ENCODE measurements at places on chromosomes 2 and 18. TPM values are rescaled to one million over a fixed set of nuclear protein-coding genes. Genes with fewer than 3 reads are reported as not detected.

- no peak for DNase-seq
- H3K27ac ChIP-seq, result peak overlapping the region; percentile 12
- no peaks in the 10 kb centered on the region for H3K36me3 ChIP-seq
- H3K4me1 ChIP-seq, result peaks cover 35% of the 10 kb centered on the region
- H3K27me3 ChIP-seq, result no peaks in the 10 kb centered on the region
- H3K4me3 ChIP-seq, result no peak overlapping the region
Observed at GRCh38 chr18:79440316-79441110, 44.8 kb downstream of the NFATC1 start.

The ANKRD62 gene
- polyA plus RNA-seq, result not detected

GRCh38 chr18:58785171-58785805 is 79.4 kb upstream of the ZNF532 start:
- no peak overlapping the region for H3K27ac ChIP-seq
- DNase-seq, result no peak
- no peak overlapping the region for H3K4me3 ChIP-seq
- peaks cover 12% of the 10 kb centered on the region for H3K4me1 ChIP-seq
- H3K27me3 ChIP-seq, result peaks cover 5% of the 10 kb centered on the region
- no peaks in the 10 kb centered on the region for H3K36me3 ChIP-seq

- H3K4me1 ChIP-seq, result no peaks in the 10 kb centered on the region
- no peaks in the 10 kb centered on the region for H3K36me3 ChIP-seq
- no peak for DNase-seq
- H3K27me3 ChIP-seq, result peaks cover 20% of the 10 kb centered on the region
Observed at GRCh38 chr2:29987146-29987545, 65.8 kb upstream of the ALK start.

The OTX1 gene
- polyA plus RNA-seq, result not detected

The IL1RL1 gene
- polyA plus RNA-seq, result not detected

- H3K27me3 ChIP-seq, result no peaks in the 10 kb centered on the region
- H3K4me1 ChIP-seq, result peaks cover 38% of the 10 kb centered on the region
- peaks cover 25% of the 10 kb centered on the region for H3K36me3 ChIP-seq
Observed at GRCh38 chr2:224893848-224894247, 148.4 kb downstream of the DOCK10 start.

GRCh38 chr2:72130659-72131360 is 16.9 kb downstream of the CYP26B1 start:
- no peak overlapping the region for H3K4me3 ChIP-seq
- DNase-seq, result no peak
- H3K27ac ChIP-seq, result no peak overlapping the region
- H3K36me3 ChIP-seq, result no peaks in the 10 kb centered on the region
- H3K27me3 ChIP-seq, result peaks cover 10% of the 10 kb centered on the region

DNA sequence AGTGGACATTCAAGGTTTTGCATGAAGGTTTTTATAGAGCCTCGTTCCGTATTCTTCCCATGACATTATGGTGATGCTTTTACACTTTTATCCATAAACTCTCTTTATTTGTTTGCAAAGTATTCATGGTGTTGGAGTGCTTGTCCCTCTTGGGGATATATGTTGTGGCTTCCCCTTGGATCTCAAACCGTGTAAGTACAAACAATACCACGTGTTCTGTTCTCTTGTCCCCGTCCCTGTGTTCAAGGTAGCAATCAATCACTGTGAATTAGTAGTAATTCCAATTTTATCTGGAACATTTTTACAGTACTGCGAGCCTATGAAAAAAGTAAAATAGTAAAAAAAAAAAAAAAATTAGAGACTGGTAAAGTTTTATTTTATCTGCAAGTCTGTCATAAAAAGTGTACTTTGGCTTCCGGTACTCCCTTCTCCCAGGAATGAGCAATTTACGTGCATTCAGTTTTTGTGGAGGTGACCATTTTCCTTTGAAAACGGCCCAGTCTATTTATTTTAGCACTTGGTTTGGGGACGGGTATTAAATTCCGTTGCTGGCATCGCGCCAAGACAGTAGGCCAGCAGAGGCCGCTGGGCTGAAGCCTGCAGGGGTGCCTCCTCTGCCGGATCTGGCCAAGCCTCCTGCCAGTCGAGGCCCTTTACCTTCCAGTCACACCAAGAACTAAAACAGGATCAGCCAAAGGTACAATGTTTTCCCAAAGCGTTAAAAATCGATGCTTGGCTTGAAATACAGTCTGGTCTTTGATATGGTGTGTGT is 175.7 kb downstream of the SOCS6 start:
- no peaks in the 10 kb centered on the region for H3K4me1 ChIP-seq
- peaks cover 26% of the 10 kb centered on the region for H3K27me3 ChIP-seq
- H3K27ac ChIP-seq, result no peak overlapping the region
- H3K36me3 ChIP-seq, result no peaks in the 10 kb centered on the region
- H3K4me3 ChIP-seq, result no peak overlapping the region

DNA sequence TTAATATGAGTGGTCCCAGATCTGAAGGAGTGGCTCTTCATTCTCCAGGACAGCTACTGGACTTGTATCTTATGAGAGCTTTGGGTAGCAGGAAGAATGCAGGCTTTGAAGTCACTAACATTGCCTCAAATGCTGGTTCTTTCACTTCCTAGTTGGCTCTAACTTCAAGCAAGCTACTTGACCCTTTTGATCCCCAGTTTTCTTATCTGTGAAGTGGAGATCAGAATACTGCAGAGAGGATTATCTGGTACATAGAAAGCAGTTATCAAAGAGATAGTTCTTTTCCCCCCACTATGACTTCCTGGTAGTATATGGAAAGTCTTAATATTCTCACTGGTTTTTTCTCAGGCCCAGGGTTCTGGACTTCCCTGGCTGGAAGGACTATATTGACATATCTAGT is 3.4 kb upstream of the PLCL1 start:
- peaks cover 20% of the 10 kb centered on the region for H3K4me1 ChIP-seq
- H3K27ac ChIP-seq, result no peak overlapping the region
- DNase-seq, result no peak
- peaks cover 87% of the 10 kb centered on the region for H3K27me3 ChIP-seq
- no peaks in the 10 kb centered on the region for H3K36me3 ChIP-seq

DNA sequence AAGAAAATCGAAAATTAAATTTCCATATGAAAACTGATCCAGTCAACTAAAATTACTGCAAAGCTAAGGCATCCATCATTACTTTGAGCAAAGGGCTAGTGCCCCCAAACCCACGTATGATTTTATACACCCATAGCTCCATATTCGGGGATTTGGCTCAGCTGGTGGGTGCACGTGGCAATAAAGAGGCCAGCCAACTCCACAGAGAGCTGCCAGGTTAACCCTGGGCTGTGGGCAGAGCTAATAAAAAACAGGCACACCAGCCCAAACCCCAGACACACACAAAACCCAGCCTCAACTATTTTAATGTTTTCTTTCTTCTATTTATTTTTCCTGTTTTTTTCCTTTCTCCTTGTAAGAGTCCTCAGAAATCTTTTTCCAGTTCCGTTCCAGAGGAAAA is 151.3 kb upstream of the SOX11 start:
- no peaks in the 10 kb centered on the region for H3K36me3 ChIP-seq
- H3K4me1 ChIP-seq, result no peaks in the 10 kb centered on the region
- H3K4me3 ChIP-seq, result no peak overlapping the region
- no peak overlapping the region for H3K27ac ChIP-seq

DNA sequence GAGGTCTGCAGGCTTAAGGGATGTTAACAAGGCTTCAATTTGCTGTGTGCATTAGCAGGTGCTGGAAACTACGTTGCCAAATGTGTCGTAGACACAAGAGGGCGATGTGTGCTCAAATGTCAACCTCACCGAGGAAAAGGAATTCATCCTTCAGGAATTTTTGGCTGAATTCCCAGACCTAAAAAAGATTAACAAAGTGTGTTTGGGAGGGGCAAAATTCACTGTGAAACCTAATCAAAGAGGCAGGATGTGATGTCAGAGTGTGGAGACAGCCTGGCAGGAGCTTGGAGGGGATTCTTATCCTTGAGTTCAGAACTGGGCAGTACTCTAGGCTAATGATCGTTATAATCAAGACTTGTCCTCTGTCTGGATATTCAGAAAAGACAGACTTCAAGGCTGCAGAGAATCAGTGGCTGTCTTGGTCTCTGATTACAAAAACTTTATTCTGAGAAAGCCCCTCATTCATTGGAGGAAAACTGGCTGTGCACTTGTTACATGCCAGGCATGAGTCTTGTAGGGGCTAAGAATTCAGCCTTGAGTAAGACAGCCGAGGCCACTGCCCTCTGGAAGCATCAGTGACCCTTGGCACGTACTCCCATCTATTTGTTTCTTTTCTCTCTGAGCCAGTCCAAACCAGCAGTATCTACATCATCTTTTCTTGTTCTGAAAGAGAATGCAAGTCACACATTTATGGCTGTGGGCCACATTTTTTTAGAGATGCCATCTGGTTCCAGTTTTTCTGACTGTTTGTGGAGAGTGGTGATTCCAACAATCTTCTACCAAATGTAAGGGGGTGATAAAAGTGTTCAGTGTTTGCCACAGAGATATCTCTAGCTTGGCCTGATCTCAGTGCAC is 18.7 kb upstream of the SCYGR1 start:
- peaks cover 36% of the 10 kb centered on the region for H3K4me1 ChIP-seq
- DNase-seq, result no peak
- H3K27me3 ChIP-seq, result no peaks in the 10 kb centered on the region
- no peaks in the 10 kb centered on the region for H3K36me3 ChIP-seq
- H3K4me3 ChIP-seq, result no peak overlapping the region
- H3K27ac ChIP-seq, result peak overlapping the region; percentile 63

The CCNT2 gene
- polyA plus RNA-seq, result 33.7 TPM

DNA sequence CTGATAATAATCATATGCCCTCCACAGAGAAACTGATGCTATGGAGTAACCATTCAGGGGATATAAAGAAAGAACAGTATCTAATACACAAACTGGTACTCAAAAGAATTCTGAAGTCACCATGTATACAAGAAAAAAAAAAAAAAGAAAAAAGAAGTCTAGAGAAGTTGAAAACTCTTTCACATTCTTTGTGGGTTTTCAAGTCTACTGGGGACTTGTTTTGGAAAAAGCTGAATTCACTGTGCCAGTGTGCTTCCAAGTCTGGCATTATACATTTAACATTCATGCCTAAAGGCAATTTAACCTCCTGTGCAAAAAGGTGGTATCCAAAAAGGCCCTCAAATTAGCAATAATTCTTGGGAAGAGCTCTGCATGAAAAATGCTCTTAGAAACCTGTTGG is 94.8 kb upstream of the ITGB6 start:
- H3K4me1 ChIP-seq, result peaks cover 12% of the 10 kb centered on the region
- DNase-seq, result no peak
- peaks cover 65% of the 10 kb centered on the region for H3K36me3 ChIP-seq
- no peak overlapping the region for H3K4me3 ChIP-seq
- H3K27me3 ChIP-seq, result no peaks in the 10 kb centered on the region
- no peak overlapping the region for H3K27ac ChIP-seq

GRCh38 chr18:23723121-23723520 is 33.9 kb downstream of the LAMA3 start:
- H3K27ac ChIP-seq, result no peak overlapping the region
- peaks cover 7% of the 10 kb centered on the region for H3K27me3 ChIP-seq
- no peak for DNase-seq
- no peaks in the 10 kb centered on the region for H3K36me3 ChIP-seq
- peaks cover 5% of the 10 kb centered on the region for H3K4me1 ChIP-seq

DNA sequence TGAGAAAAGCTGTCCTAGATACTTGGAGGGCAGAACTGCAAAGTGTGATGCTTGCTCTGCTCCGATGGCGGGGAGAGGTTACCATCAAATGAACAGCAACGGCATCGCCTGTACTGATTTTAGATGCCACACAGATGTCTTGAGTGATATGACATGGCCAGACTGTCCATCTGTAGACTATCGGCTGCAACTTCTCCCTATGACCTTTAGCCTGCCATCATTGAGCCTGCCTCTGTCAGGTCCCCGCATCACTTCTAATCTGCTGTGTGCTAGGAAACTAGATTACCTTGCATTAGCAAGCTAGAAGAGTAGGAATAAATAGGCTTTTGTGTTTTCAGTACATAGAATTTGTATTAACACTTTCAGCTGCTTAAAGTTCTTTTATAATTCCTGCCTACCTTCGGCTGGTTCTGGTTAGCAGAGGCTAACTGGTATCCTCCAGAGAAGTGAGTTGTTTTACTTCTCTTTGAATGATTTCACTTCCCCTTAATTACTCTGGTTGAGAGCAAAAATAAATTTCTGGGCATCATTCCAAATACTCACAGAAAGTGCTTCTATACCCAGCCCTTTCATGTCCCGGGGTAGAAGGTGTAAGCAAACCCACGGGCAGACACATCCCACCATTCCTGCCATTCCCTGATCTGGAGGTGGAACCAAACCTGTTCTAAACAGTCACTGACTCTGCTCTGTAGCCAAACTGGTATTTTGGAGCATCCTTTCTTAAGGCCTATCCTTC is 24.0 kb downstream of the GAREM2 start:
- H3K36me3 ChIP-seq, result peaks cover 50% of the 10 kb centered on the region
- DNase-seq, result peak; percentile 55
- peaks cover 22% of the 10 kb centered on the region for H3K4me1 ChIP-seq
- H3K27ac ChIP-seq, result peak overlapping the region; percentile 47

- H3K27me3 ChIP-seq, result no peaks in the 10 kb centered on the region
- peaks cover 34% of the 10 kb centered on the region for H3K36me3 ChIP-seq
- H3K27ac ChIP-seq, result peak overlapping the region; percentile 61
Observed at GRCh38 chr2:3279236-3279960, 98.2 kb downstream of the EIPR1 start.

GRCh38 chr18:27685807-27686412 is 491.0 kb downstream of the CDH2 start:
- H3K27ac ChIP-seq, result no peak overlapping the region
- no peaks in the 10 kb centered on the region for H3K27me3 ChIP-seq
- no peaks in the 10 kb centered on the region for H3K4me1 ChIP-seq
- H3K36me3 ChIP-seq, result no peaks in the 10 kb centered on the region
- H3K4me3 ChIP-seq, result no peak overlapping the region

The SERPINB10 gene
- not detected for polyA plus RNA-seq

The GPR35 gene
- not detected for polyA plus RNA-seq

DNA sequence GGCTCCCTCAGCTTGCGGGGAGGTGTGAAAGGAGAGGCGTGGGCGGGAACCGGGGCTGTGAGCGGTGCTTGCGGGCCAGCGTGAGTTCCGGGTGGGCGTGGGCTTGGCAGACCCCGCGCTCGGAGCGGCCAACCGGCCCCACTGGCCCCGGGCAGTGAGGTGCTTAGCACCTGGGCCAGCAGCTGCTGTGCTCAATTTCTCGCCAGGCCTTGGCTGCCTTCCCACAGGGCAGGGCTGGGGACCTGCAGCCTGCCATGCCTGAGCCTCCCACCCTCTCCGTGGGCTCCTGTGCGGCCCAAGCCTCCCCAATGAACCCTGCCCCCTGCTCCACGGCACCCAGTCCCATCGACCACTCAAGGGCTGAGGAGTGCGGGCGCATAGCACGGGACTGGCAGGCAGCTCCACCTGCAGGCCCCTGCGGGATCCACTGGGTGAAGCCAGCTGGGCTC is 48.2 kb downstream of the RNF138 start:
- no peaks in the 10 kb centered on the region for H3K36me3 ChIP-seq
- no peaks in the 10 kb centered on the region for H3K27me3 ChIP-seq
- H3K4me3 ChIP-seq, result no peak overlapping the region
- no peak for DNase-seq
- H3K4me1 ChIP-seq, result no peaks in the 10 kb centered on the region

The ADAM23 gene
- 2.4 TPM for polyA plus RNA-seq

GRCh38 chr18:39776766-39777165 is 2178.3 kb upstream of the PIK3C3 start:
- H3K27me3 ChIP-seq, result no peaks in the 10 kb centered on the region
- no peak overlapping the region for H3K4me3 ChIP-seq
- no peaks in the 10 kb centered on the region for H3K36me3 ChIP-seq
- DNase-seq, result no peak
- H3K27ac ChIP-seq, result no peak overlapping the region
- no peaks in the 10 kb centered on the region for H3K4me1 ChIP-seq

The MATN3 gene
- not detected for polyA plus RNA-seq
